ENCODE measurements at places on chromosomes 12 and 14.
A peak's percentile ranks its signal among the peaks of the same experiment; 100 is the strongest.

GRCh38 chr12:42725809-42726208 lies 136.3 kb upstream of the PRICKLE1 start:
- DNase-seq, result peak; percentile 78

GRCh38 chr14:65840118-65840751 lies 427.7 kb downstream of the FUT8 start:
- no peak for DNase-seq

DNA sequence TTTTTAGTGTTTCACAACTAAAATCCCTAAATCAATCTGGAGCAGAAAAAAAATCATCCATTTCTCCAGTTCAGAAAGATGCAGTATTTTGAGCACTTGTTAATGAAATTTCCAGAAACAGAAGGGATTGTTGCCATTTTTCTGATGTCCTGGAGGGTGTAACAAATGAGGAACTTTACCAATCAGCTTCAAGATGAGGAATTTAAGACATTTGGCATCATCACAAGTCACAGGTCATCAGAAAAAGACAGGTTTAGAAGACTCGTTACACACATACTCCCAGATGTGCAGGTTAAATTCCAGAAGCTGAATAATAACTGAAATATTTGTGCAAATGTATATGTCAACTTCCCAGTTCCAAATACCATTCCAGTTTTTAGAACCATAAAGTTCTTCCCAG lies 482 bp upstream of the PSMC1 start:
- no peak for DNase-seq

DNA sequence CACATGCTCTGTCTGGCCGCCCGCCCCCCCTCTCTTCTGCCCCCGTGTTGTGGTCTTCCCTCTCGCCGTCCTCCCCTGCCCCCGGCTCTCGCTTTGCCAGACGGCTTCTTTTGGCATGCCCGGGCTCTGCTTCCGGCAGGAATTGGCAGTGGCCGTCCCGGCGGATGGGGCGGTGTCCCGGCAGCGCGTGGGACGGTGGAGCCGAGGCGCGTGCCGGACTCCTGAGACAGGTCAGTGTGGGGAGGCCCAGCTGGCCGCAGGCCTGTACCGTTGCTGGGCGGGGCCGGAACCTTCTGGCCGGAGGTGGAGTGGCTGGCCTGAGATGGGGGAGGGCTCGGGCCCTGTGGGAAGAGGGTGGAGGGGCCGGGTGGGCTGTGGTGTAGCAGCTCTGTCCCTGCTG lies 17.1 kb downstream of the KIF26A start:
- no peak for DNase-seq

GRCh38 chr14:78316052-78316451 lies 145.9 kb downstream of the NRXN3 start:
- no peak for DNase-seq

DNA sequence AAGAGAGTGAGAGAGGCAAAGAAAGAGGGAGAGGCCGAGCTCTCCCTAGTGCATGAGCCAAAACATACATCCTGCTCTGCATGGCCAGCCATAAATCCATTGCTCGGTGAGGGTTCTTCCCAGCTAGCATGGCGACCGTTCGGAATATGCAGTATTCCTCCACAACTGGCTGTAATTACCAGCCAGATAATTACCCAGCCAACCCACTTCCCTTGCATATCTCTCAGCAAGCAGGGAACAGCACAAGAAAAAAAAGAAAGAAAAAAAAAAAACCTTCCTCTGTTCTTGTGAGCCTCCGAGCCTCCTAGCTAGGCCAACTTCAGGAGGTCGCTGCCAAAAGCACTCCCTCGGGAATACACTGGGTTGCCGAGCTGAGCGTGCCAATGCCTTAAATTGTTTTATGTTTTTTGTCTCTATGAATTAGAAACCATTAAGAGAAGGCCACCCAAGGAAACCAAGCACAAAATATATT lies 567.9 kb downstream of the MED13L start:
- DNase-seq, result no peak

DNA sequence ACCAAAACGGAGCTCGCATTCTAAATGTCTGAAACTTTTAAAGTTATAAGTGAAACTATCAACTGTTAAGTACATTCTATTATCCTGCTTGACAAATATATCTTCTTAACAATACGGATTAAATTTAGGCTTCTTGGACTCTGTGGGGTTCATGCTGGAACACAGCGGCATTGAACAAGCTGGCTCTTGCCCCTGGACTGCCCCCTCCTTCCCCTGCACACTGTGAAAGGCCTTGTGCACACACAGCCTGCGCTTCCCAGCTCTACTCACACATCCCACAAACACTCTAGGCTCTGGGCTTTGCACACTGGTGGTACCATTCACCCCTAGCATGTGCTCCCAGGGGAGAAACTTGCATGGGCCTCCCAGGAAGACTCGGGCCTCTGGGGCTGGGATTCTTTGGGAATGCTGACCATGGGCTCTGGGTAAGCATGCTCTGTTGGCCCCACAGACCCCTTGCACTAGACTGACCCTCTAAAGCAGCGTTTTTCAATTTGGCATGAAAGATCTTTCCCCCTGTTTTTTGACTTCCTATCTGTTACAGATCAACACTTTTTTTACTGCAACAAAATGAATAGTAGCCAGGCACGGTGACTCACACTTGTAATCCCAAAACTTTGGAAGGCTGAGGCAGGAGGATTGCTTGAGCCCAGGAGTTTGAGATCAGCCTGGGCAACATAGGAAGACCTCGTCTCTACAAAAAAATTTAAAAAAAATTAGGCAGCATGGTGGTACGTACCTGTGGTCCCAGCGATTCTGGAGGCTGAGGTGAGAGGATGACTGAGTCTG lies 96.2 kb upstream of the CPM start:
- peak; percentile 51 for DNase-seq

GRCh38 chr14:95516554-95517181 lies at the start of gene SYNE3:
Gene SYNE3 (minus strand): TSS chr14:95516650. CDS start chr14:95475821, 40,829 bp downstream.
- peak; percentile 56 for DNase-seq

- peak; percentile 49 for DNase-seq
Measured at GRCh38 chr14:45089813-45090212, 5.9 kb downstream of the PRPF39 start.

- DNase-seq, result no peak
Measured at GRCh38 chr12:114823724-114824123, 139.7 kb upstream of the TBX3 start.

DNA sequence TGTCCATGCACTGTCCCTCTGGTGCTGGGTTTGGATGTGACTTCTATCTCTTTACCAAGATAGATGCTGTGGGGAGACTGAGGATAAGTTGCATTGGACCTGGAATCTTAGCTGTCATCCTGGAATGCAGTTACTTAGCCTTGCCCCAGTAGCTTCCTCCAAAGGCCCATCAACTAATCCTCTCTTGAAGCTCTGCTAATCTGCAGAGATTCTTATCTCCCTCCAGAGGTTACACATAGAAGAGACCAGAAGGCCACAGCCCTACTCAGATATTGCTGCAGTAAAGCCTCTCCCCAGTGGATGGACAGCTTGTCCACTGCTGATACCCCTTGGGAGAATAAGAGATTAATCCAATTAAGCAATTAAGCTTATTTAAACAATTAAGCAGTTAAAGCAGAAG lies 867.2 kb downstream of the BCL11B start:
- no peak for DNase-seq

DNA sequence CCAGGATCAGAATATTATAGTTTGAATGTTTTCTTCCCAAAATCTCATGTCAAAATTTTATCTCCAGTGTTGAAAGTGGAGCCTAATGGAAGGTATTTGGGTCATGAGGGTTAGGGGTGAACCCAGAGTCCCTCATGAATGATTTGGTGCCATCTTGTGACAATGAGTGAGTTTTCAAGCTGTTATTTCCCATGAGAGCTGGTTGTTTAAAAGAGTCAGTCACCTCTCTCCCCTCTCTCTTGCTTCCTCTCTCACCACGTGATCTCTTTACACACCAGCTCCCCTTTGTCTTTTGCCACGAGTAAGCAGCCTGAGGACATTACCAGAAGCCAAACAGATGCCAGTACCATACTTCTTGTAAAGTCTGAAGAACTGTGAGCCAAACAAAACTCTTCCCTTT lies 561.6 kb downstream of the RERGL start:
- no peak for DNase-seq

- peak; percentile 90 for DNase-seq
Measured at GRCh38 chr12:131860472-131861260, 32.5 kb downstream of the MMP17 start.

DNA sequence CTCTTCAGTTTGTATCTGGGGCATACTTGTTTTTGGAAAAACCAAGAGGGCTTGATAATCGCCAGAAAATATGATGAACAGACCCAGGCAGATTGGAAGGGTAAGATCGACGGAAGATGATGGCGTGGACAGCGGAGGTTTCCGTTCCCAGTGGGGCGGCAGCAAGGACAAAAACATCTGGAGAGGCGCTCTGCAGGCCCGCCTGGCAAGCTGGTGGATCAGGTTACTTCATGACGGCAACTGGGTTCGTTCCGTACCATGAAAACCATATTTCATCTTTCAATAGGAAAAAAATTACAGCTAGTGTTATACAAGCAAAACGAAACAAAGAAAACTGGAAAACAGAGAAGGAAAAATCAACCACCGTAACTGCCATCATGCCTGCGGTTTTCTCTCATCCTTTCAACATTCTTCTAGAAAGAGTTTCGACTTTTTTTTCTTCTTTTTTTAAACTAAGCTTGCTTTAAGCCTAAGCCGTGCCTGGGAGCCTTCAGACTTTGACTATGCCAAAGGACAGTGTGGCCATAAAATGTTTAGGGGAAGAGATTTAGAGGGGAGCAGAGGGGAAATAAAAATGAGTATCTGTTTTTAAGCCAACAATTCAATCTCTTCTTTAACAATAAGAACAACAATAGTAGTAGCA lies 210.5 kb downstream of the FOXN3 start:
- DNase-seq, result no peak

- DNase-seq, result no peak
Measured at GRCh38 chr12:113246478-113247122, 25.3 kb downstream of the TPCN1 start.

GRCh38 chr14:94638339-94638738 lies 26.1 kb downstream of the SERPINA3 start:
- peak; percentile 16 for DNase-seq

GRCh38 chr14:36826614-36827013 lies 165.0 kb downstream of the PAX9 start:
- DNase-seq, result no peak

GRCh38 chr14:63032076-63032475 lies 13.2 kb downstream of the KCNH5 start:
- no peak for DNase-seq

DNA sequence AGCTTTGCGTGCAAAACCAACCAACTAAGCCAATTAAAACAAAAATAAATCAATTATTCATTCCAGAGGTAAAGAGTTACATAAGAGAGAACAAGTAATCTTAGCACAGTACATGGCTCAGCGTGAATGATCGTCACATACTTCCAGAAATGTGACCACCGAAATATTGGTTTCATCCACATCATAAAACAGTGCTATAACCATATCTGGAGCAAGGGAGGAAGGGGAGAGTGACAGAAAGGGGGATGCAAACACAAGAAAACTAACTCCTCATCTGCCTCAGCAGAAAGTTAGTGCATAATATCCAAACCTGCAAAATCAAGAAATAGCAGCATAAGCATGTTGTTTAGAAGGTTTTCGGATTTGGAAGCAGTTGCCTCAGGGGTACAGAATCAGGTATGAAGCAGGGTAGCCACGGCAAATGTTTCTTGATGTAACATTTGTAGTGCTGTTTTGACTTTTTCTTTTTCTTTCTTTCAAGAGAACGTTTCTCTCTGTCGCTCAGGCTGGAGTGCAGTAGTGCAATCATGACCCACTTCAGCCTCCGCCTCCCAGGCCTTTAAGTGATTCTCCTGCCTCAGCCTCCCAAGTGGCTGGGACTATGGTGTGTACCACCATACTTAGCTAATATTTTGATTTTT lies 93.9 kb upstream of the EGLN3 start:
- no peak for DNase-seq

DNA sequence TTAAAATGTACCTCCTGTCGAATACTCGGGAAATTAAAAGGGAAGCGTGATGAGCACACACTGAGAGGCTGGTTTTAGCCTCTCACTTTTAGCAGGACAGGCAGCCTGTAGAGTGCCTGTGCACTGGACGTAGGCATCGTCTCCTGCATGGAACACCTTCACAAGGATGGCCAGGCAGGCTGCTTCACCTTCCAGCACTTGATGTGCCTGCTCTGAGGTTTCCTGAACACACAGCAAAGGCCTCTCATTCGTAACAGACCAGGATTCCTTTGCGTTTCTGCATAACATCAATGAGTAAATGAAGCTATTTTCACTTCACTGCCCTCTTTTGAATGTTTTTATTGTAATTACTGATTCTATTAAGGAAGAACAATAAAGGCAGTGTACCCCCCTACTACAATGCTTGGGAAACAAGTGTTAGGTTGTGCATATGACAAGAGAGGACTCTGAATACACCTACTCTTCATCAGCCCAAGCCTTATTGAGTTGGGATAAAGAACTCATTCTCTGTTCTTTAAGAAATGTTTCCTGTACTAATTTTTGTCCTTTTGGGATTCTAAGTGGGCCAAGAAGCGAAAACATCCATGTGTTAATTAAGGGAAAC lies 1077.6 kb upstream of the FOXG1 start:
- no peak for DNase-seq

DNA sequence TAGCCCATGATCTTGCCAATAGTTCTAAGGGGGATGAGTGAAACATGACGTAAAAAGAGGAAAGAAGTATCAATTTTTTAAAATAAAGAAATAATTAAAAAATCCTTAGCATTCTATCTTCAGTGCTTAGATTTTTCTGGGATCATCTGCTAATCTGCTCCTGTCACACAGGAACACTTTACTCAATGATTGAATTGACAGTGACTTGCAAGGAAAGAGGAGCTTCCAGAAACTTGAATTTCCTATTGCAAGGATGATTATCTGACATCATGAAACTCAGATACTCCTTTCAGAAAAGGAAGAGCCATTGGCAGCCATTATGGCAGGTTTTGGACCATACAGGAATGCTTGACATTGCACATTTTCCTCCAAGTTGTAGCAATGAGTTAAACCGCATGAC lies 41.4 kb upstream of the PTPRO start:
- no peak for DNase-seq

GRCh38 chr14:55973285-55973800 lies 144.9 kb upstream of the PELI2 start:
- no peak for DNase-seq

- DNase-seq, result no peak
Measured at GRCh38 chr12:62103748-62104147, 156.5 kb upstream of the USP15 start.

DNA sequence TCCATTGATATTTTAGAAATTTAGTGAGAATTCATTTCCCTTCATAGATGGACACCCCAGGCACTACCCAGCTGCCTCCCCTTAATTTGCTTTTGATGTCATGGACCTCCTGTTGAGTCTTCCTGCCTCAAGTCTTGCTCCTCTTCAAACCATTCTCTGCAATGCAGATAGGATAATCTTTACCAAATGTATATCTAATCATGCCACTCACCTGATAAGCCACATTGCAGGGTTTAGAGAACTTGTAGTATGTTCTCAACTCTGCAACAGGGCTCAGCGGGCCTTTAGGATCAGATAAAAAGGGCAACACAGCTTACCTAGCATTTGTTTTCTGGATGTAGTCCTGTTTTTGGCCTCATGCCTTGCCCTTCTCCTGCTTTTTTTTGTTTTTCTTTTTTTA lies 234.5 kb downstream of the EMP1 start:
- no peak for DNase-seq
